ENCODE measurements at places on chromosomes 13 and 19.

DNA sequence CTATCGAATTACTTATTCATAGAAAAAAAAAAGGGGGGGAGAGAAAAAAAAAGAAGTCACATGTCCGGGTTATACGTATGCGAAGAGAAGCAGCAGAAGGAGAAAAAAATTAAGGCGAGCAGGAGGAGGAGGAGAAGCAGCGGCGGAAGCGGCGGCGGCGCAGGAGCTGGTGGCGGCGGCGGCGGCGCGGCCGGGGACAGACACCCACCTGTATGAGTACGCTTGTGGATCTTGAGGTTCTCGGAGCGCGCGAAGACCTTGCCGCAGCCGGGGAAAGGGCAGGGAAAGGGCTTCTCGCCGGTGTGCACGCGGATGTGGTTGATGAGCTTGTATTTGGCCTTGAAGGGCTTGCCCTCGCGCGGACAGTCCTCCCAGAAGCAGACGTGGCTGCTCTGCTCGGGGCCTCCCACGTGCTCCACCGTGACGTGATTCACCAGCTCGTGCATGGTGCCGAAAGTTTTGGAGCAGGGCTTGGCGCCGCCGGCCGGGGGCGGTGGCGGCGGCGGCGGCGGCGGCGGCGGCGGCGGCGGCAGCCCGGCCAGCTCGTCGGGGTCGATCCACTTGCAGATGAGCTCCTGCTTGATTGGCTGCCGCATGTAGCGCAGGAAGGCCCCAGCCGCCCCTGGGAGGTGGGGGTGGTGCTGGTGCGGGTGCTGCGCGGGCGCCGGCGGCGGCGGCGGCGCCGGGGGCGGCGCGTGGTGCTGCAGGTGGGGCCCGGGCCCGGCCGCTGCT, 1.5 kb downstream of the ZIC5 start:
- DNase-seq: no peak

GRCh38 chr19:35713904-35714495, 3.8 kb upstream of the KMT2B start:
- DNase-seq: no peak

GRCh38 chr19:55621673-55622231, 2.6 kb downstream of the ZNF784 start:
- no peak for DNase-seq

- DNase-seq: no peak
These were observed 4.6 kb upstream of the PRKCG start for GRCh38 chr19:53877361-53877766.

- DNase-seq: peak; percentile 13
These were observed 28.1 kb downstream of the RANBP3 start for GRCh38 chr19:5949792-5950305.
